ENCODE measurements at places on chromosomes 13 and 19.

- no peak for DNase-seq
Observed at GRCh38 chr13:36715841-36716240, 42.0 kb downstream of the SERTM1 start.

DNA sequence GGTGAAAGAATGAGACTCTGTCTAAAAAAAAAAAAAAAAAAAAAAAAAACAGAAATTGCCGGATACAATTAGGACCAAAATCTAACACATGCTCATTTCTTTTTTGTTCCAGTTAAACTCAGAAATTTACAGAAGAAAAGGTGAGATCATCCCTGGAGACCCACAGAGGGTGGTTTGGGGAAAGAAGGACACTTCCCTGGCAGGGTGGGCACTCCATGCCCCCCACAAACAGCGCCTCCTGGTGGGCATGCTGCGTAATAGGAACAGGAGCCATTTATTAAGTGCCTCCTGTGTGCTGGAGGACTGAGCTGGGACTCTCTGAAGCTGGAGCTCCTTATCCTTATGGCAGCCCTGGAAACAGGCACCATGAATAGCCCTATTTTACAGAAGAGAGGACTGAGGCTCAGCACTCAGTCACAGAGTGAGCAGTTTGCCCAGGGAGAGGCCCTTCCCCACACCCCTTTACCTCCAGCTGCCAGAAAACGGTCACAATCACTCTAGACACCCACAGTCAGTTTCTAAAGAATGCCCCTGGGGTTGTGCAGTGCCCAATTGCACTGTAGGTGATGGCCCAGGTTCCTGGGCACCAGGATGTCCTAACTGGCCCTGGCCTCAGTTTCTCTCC, 10.1 kb downstream of the C19orf38 start:
- DNase-seq: peak; percentile 40

DNA sequence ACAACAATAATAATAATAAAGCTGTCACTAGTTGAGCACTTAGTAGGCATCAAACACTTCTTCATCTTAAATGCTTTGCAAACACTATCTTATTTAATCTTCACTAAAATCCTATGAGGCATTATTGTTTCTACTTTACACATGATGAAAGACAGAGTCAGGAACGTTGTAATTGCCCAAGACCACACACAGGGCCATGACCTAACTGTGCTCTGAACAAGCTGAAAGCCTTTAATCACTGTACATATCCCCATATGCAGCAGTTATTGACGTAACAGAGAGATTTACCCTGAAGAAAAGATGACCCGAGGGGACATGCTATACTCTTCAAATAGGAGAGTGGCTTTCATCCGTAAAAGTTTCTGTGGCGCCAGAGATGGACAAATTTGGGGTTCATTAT, 53.0 kb downstream of the SACS start:
- DNase-seq: no peak

DNA sequence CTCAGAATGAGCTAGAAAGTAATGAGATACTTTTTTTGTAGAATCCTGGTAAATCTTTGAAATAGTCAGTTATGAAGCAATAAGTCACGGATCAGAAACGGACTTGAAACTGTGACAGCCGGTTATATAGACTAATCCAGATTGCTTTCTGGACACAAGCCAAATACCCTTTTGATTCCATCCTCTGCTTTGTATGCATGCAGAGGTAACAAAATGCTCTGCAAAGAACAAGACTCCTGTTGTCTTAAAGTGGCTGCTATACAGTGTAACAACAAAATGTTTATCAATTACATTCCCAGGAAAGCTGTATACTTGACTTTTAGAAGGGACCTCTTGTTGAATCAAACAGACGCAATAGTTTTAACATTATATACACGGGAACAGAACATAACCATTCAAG, 66.5 kb upstream of the STARD13 start:
- DNase-seq: no peak

DNA sequence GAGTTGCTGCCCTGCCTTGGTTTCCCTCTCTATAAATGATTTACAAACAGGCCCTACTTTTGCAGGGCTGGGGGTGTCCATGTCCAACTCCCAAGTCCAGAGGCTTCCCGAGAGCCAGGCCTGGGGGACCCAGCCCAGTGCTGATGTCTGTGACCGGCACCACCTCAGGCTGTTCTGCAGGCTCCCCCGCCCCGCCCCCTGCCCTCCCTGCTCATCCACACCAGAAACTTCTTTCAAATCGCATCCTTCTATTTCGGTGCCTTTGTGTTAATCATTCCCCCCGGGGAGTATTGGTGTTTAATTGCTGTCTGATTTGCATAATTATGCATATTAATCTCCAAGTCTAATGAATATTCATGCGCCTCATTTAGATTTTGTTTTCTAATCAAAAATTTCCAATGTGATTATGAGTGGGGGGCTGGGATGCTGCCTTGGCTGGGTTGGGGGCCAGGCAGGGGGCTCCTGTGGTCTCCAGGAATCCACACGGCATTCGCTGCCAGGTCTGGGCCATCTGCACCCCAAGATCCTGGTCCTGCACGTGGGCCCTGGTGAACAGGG, 19.1 kb downstream of the TCF3 start:
- DNase-seq: no peak

DNA sequence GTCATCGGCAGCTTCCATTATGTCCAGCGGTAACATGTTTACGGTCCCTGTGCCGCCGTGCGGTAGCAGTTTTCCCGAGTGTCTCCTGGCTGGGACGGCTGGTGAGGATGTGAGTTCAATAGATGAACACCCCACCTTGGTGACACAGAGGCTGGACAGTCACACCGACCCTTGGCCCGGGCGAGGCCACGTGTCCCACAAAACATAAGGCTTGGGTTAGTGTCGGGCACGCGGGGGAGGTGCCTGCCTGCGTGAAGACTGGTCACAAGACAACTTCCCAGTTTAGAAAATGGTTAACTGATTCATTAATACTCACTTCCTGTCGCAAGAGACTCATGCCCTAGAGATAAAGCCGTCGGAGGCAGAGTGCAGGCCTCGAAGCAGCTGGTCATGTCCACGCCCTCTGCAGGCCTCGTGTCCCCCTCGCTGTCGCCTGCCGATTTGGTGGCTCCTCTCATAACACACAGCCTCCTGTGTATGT, 17.2 kb downstream of the RASA3 start:
- peak; percentile 54 for DNase-seq

DNA sequence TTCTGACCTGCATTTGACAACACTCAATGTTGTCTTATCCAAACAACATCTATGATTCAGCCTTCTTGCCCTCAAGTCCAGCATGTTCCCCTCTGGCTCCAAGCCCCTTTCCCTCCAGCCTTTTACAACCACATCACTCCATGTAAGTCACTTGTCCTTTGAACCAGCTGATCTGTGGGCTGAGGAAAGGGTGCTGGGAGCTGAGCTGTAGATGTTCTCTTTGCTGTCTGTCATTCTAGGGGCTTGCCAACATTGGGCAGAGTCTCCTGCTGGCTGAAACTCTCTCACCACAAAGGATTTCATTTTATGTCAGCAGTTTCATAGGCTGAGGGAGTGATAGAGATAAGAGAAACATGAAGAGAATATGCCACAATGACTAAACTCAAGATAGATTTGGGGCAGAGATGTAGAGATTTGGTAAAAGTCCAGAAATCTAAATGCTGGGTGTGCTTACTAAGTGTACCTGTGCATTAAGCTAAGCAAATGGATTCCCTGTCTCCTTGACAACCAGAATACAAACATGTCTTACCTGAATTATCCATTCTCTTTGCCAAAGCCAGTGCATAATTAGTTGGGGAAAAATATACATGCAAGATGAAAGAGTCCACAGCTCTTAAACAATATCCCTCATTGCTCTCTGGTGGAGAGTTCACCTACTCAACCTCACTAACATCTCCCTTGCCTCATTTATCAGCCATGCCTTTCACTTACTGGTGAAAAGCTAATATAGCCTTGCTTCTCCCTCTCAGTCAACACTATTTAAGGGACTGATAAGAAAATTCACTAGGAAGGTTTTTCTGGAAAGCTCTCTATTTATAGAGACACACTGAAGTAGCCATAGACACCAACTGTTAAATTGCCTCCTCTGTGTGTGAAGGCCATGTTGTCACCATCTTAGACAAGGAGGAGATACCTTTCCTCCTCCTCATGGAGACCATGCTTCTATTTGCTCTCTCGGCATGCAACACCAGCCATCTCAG, 175.5 kb upstream of the SERP2 start:
- DNase-seq: peak; percentile 61

DNA sequence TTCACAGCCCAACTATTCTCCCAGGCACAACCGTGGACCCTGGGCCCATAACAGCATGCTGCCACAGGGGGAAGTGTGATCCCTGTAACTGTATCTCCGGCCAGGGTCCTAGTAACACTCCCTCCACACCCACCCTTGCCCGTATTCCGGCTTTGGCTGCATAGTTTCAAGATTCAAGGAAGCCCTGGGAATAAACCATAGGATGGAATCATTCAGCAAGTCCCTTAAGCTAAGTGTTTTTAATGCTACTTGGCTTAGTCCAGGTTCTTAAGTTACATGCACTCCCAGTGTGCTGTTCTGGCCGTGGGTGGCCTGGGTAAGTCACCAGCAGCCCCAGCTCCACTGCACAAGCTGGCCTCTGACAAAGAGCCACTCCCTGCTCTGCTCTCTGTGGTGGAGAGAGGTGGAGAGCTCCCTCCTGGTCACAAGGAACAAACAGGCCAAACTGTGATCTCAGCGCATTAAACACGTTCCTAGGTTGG, 532.4 kb upstream of the SGCG start:
- DNase-seq: no peak

DNA sequence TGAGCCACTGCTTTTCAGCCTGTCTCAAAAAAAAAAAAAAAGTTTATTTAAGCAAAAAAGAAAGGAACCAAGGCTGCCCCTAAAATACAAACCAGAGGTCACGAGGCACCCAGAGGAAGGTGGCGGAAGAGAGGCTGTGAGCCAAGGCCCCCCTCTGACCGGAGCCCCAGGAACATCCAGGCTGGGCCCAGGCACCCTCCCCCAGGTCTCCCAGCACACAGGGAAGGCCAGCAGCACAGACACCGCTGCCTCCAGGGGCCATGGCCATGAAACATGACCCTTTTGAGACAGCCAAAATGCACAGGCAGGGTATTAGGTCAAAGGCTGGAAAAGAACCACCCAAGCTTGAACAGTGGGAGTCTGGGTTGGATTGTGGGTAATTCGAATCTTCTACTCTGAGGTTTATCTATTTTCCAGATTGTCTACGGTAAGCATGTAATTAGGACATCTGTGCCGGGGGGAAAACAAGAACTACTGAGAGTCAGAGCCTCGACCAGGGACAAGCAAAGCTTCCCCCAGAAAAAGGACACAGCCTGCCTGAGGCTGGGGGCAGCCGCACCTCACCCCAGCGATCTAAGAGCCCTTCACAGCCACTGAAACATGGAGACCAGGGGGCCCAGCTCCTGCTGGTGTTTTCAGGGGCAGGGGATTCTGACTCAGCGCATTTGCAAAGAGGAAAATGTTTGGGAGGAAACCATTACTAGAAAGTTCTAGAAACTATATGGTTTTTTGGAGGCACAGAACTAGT, 8.4 kb downstream of the PEX11G start:
- no peak for DNase-seq

- no peak for DNase-seq
Observed at GRCh38 chr19:18650468-18651041, 13.7 kb downstream of the KLHL26 start.

DNA sequence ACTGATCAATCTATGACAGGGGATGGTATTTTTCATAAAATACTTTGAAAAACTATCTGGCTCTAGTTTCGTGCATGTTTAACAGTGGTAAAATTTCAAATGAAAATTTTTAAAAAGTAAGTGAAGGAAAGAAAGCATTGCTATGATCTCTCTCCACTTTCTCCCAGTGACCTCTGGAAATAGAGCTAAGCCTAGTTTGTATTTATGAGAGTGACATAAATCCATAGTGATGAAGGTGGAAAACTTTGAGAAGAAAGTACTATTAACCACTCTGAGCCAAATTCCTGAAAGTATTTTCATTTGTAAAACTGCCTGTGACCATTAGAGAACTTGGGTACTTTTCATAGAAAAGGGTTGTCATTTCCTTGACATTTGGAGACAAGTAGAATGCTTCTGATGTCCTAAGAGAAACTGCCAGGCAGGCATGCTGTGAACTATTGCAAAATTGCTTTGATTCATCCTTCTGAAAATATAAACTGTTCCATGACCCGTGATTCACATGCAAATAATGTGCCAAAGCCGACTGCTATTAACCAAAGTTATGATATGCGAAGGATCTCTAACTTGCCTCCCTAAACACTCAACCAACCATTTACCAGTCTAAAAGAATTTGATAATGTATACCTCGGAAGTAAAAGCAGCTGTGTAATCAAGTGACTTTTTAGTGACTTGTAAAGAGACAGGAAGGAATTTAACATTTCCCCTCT, 133.2 kb downstream of the VWA8 start:
- no peak for DNase-seq

- no peak for DNase-seq
Observed at GRCh38 chr19:58042495-58043340, 8.9 kb downstream of the ZSCAN1 start.

DNA sequence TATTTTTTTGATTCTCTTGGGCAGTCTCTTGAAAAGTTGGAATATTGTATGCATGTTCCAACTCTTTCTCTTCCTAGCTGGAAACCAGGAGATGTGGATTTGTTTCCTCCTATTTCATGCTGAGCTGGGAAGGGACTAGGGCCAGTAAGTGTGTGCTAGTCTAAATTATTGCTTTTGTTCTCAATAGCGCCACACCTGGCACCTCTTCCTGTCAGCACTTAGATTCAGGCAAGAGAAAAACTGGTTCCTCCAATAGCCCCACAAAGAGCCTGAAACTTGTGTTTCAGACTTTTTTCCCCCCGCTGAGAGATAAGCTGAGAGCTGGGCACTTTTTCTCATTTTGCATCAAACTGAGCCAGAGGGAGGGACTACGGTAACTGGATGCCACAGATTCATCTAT, 353.4 kb downstream of the OLFM4 start:
- DNase-seq: no peak

- DNase-seq: no peak
Observed at GRCh38 chr13:35086667-35087066, 144.6 kb downstream of the NBEA start.

- no peak for DNase-seq
Observed at GRCh38 chr13:112877066-112877465, 91.9 kb upstream of the MCF2L start.

- DNase-seq: peak; percentile 20
Observed at GRCh38 chr19:48878196-48879024, 6.2 kb downstream of the PPP1R15A start.

- DNase-seq: no peak
Observed at GRCh38 chr13:97905517-97905916, 48.0 kb upstream of the IPO5 start.

GRCh38 chr19:2702170-2703076, at the start of gene GNG7:
Gene GNG7, minus strand, starts transcription at chr19:2702694. Its CDS starts 182,006 bp downstream, at chr19:2520688.
- peak; percentile 97 for DNase-seq

GRCh38 chr13:33722216-33722915, 95.6 kb upstream of the RFC3 start:
- DNase-seq: no peak

GRCh38 chr13:37109051-37109678, 3.7 kb upstream of the CSNK1A1L start:
- DNase-seq: no peak

All from stimulated activated CD4-positive, alpha-beta T cell treated with anti-CD3 and anti-CD28 coated beads, Interleukin-15, amount 100 ng/mL, for 24 hours (primary cell).